ENCODE measurements at places on chromosomes 13 and 19. TPM values are rescaled to one million over a fixed set of nuclear protein-coding genes. Genes with fewer than 3 reads are reported as not detected.
A peak's percentile ranks its signal among the peaks of the same experiment; 100 is the strongest.

GRCh38 chr19:56403261-56403660, 871 bp upstream of the ZNF583 start:
- H3K4me3 ChIP-seq, result peak overlapping the region; percentile 83
- no peak overlapping the region for H3K27ac ChIP-seq
- no peak for DNase-seq
- no peaks in the 10 kb centered on the region for H3K27me3 ChIP-seq
- H3K4me1 ChIP-seq, result peaks cover 14% of the 10 kb centered on the region
- H3K36me3 ChIP-seq, result peaks cover 3% of the 10 kb centered on the region

- no peak overlapping the region for H3K4me3 ChIP-seq
- H3K27ac ChIP-seq, result no peak overlapping the region
- no peaks in the 10 kb centered on the region for H3K36me3 ChIP-seq
- DNase-seq, result no peak
These were observed 114.0 kb upstream of the SLC7A1 start for GRCh38 chr13:29709407-29710069.

ZNF443 gene
- polyA plus RNA-seq, result 5.5 TPM

IZUMO2 gene
- not detected for polyA plus RNA-seq

DNA sequence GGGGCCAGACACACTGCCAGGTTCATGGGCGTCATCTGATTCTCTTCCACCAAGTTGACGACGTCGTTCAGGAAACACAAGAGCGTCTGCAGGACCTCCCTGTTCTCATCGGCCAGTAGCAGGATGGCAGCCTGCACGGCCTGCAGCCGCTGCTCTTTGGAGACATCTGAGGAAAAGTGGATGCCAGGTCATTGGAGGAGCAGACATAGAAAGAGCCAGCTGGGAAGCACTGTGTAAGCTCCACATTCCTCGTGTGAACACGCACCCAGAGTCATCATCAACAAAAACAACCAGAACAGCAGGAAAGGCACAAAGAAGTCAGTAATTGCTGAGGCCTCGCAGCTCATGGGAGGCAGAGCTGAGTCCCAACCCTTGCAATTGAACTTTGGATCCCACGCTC, 96.5 kb downstream of the KL start:
- no peak overlapping the region for H3K27ac ChIP-seq
- DNase-seq, result no peak
- no peaks in the 10 kb centered on the region for H3K36me3 ChIP-seq
- no peaks in the 10 kb centered on the region for H3K27me3 ChIP-seq
- H3K4me3 ChIP-seq, result no peak overlapping the region
- H3K4me1 ChIP-seq, result no peaks in the 10 kb centered on the region

DNA sequence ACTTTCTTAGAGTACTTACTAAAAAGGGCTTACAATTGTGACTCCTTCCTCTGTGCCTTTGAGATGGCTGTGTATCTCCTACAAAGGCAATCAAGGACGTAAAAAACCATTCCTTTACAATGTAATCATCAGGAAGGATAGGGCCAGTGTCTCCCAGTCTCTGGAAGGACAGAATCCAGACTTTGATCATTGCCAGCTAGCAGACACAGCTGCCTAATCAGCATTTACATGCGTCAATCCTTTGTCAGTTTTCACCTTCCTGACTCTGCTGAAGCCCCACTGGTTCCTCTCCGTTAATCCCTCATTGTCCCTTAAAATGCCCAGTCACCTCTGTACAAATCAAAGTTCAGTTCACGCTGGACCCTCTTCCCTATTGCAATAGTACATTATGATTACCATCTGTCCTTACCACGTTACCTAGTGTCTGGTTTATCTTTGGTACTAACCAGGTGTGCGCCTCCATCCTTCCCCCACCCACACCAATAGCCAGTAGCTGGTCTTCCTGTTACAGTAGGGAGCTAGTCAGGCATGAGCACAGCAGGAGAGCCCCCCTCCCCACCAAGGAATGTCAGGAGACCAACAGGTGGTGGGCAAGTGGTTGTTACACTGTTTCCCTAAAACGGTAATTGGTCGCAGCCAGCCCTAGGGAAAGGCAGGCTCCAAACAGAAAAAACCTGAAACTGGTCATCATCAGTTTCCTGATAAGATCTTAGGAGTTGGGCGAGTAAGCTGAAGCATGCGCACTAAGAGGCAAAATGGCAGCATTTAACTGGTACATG, 49.7 kb downstream of the TGDS start:
- no peak overlapping the region for H3K4me3 ChIP-seq
- no peaks in the 10 kb centered on the region for H3K36me3 ChIP-seq
- no peak for DNase-seq
- no peaks in the 10 kb centered on the region for H3K27me3 ChIP-seq

CAMSAP3 gene
- polyA plus RNA-seq, result 2.5 TPM

DNA sequence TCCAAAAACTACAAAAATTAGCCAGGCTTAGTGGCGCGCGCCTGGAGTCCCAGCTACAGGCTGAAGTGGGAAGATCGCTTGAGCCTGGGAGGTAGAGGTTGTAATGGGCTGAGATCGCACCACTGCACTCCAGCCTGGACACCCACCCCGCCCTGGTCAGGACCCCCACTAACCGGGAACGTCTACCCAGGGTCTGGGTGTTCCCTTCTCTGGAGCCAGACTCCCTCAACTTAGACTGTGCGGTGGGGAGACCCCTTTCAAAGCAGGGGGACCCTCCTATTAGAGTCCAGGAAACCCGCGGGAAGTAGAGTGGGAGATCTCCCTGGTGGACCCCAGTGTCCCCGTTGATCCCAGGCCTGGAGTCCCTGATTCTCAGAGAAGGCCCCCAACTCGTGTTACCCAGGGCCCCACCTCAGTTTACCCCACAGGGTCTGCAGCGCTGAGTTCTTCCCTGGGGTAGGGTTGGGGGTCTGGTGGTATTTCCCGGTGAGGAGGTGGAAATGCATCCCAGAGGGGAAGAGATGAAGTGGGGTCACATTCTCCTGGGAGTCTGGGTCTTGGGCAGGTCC, 6.1 kb upstream of the ARRDC2 start:
- no peaks in the 10 kb centered on the region for H3K36me3 ChIP-seq
- DNase-seq, result no peak
- peak overlapping the region; percentile 76 for H3K4me3 ChIP-seq
- peaks cover 51% of the 10 kb centered on the region for H3K27me3 ChIP-seq

DNA sequence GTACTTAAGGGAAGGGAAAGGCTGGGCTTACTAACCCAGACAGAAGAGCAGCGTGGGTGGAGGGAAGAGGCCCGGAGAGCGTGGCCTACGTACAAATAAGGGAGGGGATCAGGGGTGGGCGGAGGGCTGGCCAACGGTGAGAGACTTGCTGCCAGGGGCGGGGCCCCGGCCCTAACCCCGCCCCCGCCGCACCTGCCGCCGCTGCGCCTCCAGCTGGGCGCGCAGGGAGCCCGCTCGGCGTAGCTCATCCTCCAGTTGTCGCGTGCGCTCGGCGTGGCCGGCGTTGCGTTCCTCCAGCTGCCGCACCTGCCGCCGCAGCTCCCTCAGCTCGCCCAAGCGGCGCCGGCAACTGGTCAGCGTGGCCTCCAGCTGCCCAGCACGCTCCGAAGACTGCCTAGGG, 5.7 kb downstream of the HOOK2 start:
- H3K4me3 ChIP-seq, result no peak overlapping the region
- no peaks in the 10 kb centered on the region for H3K36me3 ChIP-seq
- no peak overlapping the region for H3K27ac ChIP-seq
- DNase-seq, result peak; percentile 59
- H3K27me3 ChIP-seq, result peaks cover 24% of the 10 kb centered on the region

TTC9B gene
- 0.11 TPM for polyA plus RNA-seq

- H3K27me3 ChIP-seq, result no peaks in the 10 kb centered on the region
- no peaks in the 10 kb centered on the region for H3K36me3 ChIP-seq
- H3K4me3 ChIP-seq, result no peak overlapping the region
- no peak overlapping the region for H3K27ac ChIP-seq
These were observed 172.7 kb downstream of the UQCRFS1 start for GRCh38 chr19:29040292-29040691.

DNA sequence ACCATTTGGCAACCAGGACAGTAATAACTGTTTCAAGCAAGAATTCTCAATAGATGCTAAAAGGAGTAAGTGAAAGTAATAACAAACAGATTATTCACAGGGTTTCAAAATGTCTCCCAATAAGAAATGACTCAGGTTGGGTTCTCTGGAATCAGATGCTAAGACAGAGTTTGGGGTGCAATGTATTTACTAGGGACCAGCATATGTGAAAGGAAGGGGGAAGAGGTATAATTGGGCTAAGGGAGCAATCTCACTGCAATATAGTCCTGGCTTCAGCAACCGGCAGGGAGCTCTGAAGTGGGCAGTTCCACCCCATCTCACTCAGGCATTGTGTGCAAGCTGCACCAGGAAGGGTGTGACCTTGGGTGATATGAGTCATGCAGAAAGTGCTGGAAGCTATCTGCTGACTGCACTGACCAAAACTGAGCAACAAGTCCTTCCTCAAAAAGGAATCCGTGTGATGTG, 23.4 kb downstream of the ZDHHC20 start:
- H3K27me3 ChIP-seq, result no peaks in the 10 kb centered on the region
- H3K4me3 ChIP-seq, result no peak overlapping the region
- peak; percentile 12 for DNase-seq
- no peaks in the 10 kb centered on the region for H3K4me1 ChIP-seq
- H3K27ac ChIP-seq, result no peak overlapping the region

PCP2 gene
- polyA plus RNA-seq, result 9.4 TPM

ZNF560 gene
- polyA plus RNA-seq, result 0.21 TPM

DNA sequence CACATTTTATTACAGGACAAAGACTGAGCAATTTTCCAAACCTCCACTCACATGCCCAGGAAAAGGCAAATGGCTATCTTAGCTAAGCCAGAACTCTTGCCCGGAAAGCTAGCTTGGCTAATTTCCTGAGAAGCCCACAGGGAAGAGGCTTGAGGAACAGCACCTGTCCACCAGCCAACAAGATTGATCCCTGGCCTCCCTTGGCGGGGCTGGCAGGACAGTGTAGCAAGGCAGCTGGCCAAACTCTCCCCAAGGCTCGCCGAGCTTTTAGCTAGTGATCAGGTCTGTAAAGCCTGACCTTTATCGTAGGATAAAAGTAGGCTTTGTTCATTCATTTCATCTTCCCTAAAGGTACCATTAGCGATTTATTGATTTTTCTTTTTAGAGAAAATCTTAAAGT, 101.4 kb downstream of the UQCRFS1 start:
- DNase-seq, result no peak
- H3K4me1 ChIP-seq, result no peaks in the 10 kb centered on the region
- H3K4me3 ChIP-seq, result no peak overlapping the region
- H3K27me3 ChIP-seq, result no peaks in the 10 kb centered on the region
- no peaks in the 10 kb centered on the region for H3K36me3 ChIP-seq
- no peak overlapping the region for H3K27ac ChIP-seq

ZNF610 gene
- polyA plus RNA-seq, result 5.3 TPM

DNA sequence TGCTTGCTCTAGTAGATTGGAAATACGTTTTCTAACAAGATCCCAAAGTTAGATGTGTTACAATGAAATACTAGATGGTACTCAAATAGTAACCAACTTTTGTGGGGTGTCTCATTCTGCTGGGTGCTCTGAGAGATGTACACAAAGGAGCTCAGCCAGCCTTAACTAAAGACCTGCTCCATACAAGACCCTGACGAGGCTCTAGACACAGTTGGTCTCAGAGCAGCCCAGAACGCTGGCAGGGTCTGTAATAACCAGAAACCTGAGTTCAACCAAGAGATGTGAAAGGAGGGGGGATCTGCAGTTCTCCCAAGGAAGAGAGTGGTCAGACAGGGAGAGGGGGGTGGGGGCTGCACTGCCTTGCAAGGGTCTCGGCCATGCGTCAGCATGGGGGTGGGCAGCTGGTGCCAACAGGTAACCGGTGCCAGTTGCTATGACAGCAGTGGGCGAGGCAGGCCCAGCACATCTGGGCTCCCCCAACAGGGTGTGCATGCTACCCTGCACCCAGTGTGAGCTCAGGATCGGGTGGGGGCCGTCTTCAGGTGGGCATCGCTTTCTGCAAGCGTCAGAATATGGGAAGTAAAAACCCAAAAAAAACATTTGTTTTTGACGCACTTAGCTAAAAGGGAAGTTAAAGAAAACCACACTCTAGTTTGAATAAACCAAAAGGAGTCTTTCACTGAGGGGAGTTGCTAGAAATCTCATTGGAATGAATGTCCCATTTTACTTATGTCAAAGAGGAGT, 68.0 kb upstream of the GPR183 start:
- peaks cover 32% of the 10 kb centered on the region for H3K36me3 ChIP-seq
- DNase-seq, result no peak
- H3K4me3 ChIP-seq, result no peak overlapping the region
- peaks cover 64% of the 10 kb centered on the region for H3K4me1 ChIP-seq
- H3K27ac ChIP-seq, result peak overlapping the region; percentile 86
- no peaks in the 10 kb centered on the region for H3K27me3 ChIP-seq

- H3K36me3 ChIP-seq, result peaks cover 37% of the 10 kb centered on the region
- no peaks in the 10 kb centered on the region for H3K4me1 ChIP-seq
- H3K27ac ChIP-seq, result no peak overlapping the region
- no peaks in the 10 kb centered on the region for H3K27me3 ChIP-seq
These were observed 22.7 kb downstream of the AKT2 start for GRCh38 chr19:40262422-40262821.

CEBPA gene
- 10.1 TPM for polyA plus RNA-seq

- no peak overlapping the region for H3K27ac ChIP-seq
- H3K27me3 ChIP-seq, result no peaks in the 10 kb centered on the region
- no peaks in the 10 kb centered on the region for H3K4me1 ChIP-seq
- no peak for DNase-seq
- H3K4me3 ChIP-seq, result no peak overlapping the region
These were observed 79.1 kb downstream of the ABCC4 start for GRCh38 chr13:95221971-95222732.

DNA sequence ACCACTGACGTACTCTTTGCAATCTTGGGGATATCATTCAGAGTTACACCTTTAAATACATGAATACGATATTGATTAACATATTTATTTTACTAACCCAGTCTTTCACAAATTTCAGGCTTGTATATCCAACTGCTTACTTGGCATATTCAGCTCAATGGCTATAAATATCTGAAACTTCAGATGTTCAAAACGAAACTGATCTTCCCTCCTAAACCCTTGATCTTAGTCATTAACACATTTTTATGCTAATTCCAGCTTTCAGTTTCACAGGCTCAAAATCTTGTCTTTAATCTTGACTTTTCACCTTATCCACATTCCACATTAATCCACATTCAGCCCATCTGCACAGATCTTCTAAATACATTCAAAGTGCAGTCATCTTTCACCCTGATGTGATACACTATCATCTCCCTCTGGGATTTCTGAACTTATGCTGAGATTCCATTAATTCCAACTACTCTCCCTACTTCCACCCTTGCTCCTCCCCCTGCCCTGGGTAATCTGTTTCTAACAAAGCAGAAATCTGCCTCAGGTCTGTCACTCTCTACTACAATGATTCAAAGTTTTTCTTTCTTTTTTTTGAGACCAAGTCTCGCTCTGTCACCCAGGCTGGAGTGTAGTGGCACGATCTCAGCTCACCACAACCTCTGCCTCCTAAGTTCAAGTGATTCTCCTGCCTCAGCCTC, 387.2 kb downstream of the GPC5 start:
- H3K27me3 ChIP-seq, result no peaks in the 10 kb centered on the region
- H3K27ac ChIP-seq, result no peak overlapping the region
- no peak overlapping the region for H3K4me3 ChIP-seq
- no peaks in the 10 kb centered on the region for H3K4me1 ChIP-seq
- DNase-seq, result no peak
- H3K36me3 ChIP-seq, result no peaks in the 10 kb centered on the region

KRTDAP gene
- polyA plus RNA-seq, result 523 TPM

DNA sequence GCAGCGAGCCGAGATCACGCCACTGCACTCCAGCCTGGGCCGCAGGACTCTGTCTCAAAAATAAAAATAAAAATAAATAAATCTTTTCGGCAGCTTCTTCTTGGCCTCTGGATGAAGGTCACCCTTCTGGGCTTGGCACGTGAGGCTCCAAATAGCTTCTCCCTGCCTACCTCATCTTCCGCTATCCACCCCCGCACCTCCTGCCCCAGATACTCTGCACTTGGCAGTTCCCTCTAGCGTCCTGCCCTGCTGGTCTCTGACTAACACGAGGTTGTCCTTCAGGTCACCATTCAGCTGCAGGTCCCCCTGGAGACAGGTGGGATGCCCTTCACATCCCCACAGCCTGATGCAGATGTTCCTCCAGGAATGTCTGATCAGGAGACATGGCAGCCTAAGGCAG, 8.5 kb upstream of the CCL25 start:
- no peaks in the 10 kb centered on the region for H3K4me1 ChIP-seq
- H3K4me3 ChIP-seq, result no peak overlapping the region
- no peak overlapping the region for H3K27ac ChIP-seq

Data from thymus (tissue), 14 donors.